HS-5 (cell line): ENCODE measurements at places on chromosomes 2 and 18.

DNA sequence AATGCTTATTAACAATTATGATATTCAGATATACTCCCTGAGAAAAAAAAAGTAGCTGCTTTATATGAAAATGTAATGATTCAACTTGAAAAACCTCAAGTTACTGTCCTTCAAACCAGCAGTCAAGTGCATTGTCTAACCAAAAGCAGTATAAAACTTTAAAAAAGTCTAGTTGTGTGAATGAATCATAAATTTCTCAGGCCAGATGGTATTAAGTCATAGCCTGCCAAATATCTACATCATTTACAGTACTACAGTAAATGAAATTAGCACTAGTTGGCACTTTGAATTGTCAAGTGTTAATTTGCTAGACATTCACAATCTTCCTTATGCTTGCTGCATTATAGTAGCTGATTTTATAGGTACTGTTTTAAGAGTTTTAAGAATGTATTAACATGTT lies 85.9 kb downstream of the CBLN2 start:
- no peak for DNase-seq

GRCh38 chr2:176122052-176122682 lies 352 bp upstream of the HOXD9 start:
- DNase-seq: no peak

- DNase-seq: no peak
These were observed 233.4 kb upstream of the COPS8 start for GRCh38 chr2:236852100-236852976.

GRCh38 chr2:230930928-230931555 lies 6.0 kb upstream of the GPR55 start:
- DNase-seq: no peak

GRCh38 chr2:10920764-10921388 lies 9.1 kb downstream of the KCNF1 start:
- DNase-seq: no peak

DNA sequence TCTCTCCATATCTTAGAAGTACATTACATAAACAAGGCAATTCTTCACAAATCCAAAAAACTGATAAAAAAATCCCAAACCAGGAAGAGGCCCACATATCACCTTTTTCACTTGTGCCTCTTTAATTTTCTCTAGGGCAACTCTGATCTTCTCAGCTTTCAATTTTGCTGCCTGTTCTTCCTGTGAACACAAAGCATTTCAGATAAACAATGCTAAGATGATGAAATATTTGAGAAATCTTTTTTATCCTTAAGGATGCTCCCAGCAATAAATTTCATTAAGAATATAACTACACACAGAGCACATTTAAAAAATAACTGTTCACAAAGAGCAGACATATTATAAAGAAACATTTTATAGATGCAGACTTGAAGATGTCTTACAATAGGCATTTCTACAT lies 73.4 kb downstream of the RAPH1 start:
- no peak for DNase-seq

GRCh38 chr18:10437837-10438236 lies 16.6 kb upstream of the APCDD1 start:
- DNase-seq: no peak

DNA sequence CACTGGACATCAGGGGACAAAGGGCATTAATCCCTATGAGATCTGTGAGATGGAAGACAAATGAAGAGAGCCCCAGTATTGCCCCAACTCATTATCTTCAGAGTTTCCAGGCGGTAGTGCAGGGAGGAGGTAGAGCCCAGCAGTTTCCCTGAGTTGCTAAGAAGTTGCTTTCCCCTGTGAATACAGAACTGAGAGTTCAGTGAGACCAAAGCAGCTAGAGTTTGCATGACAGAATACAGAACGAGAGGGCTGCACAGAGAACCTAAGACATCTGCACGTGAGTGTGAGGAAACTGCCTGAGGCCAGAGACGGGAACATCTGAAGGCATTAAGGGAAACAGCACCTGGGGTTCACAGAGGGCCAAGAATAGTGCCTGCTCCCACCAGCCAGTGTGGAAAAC lies 18.1 kb upstream of the PGAP1 start:
- no peak for DNase-seq

DNA sequence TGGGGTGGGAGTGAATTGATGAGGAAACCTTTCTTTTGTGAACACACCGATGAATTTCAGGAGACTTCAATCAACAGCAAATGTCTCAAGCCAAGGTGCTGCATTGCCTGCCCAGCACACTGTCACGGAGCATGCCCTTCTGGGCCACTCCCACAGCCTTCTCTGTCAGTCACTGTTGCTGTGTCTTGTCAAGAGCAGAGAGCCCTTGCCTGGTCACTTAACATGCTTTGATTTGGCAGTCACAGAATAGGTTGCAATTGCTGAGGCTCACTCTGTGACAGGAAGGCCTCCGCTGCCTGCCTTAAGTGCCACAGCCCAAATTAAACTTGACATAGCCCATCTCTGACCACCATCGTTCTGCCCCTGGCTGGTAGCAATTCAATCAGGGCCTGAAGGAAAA lies 225.4 kb downstream of the PID1 start:
- no peak for DNase-seq

DNA sequence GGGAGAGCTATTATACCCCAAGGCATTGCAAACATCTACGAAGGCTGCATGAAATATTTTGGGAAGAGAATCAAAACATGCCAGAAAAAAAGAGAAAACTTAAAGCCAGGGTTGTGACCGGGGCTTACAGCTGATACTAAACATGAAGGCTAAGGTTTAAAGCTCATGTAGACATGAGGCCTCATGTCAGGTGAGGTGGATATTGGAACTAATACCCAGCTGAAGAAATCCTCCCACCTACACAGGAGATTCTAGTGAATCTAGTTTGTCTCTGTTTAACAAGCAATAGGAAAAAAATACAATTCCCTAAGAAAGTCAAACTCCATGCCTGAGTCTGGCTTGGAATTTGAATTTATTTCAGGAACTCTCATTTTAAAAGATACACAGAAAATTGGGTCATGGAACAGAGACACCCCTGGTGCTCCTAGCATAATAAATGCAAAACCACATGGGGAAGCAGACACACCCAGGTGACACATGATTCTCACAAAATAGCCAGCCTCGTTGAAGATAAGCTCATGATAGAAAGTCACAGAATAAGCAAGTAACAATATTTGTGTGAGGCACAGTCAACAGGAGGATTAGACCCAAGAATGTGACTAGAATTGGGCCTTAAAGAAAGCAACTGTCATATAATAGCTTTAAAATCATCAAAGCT lies 42.2 kb downstream of the UPP2 start:
- no peak for DNase-seq

DNA sequence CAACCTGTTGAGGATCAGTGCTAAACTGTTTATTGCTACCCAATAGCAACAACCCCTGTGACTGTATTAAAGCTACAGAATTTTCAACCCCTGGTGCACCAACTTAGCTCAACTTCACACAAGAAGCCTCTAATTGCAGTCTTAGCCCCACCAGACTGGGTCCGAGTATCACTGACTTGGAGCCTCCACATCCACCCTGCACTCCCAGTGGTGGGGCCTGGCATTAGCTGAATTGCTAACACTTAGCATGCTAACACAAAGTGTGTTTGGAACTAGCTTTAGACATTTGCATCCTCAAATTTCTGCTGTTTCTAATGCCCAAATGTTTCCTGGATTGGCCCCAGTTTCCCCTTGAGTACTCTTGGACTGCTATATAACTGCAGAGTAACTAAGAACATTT lies 298.6 kb downstream of the AGPS start:
- no peak for DNase-seq

GRCh38 chr2:19351499-19351898 lies 6.9 kb downstream of the OSR1 start:
- DNase-seq: no peak

GRCh38 chr2:130391058-130391871 lies 35.4 kb downstream of the PTPN18 start:
- no peak for DNase-seq

DNA sequence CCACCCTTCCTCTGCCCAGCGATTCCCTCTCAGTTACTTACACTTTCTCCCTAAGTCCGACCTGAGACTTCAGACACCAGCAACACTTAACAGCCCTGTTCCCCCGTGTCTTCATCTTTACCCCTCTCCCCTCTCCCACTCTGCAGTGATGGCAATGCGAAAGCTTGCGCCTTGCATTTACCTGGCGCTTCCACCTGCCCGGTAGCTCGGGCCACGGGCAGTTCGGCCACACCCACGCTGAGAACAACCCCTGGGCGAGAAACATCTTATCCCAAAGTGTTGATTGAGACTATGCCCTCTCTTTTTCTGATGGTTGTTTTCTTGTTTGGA lies 558 bp downstream of the DNAJC10 start:
- DNase-seq: no peak

DNA sequence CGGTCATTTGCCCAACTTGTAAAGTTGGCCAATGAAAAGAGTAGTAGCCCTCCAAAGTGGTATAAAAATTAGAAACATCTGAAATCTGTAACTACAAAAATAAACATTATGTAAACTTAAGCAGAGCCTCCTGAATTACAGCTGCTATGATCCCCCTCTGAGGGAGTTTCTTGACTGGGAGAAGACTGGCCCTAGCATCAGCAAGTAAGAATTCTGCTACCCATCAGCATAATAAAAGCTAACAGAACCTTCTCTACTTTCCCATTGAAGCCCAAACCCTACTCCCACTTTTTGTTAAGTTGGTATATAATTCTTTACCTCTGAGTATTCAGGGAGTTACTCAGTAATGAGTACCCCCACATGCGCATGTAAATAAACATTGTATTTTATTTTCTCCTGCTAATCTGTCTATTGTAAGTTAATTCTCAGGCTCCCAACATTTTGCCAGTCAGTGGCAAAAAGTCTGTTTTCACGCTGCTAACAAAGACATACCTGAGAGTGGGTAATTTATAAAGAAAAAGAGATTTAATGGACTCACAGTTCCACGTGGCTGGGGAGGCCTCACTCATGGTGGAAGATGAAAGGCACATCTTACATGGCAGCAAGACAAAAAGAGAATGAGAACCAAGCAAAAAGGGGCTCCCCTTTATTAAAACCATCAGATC lies 71.3 kb downstream of the MYL12B start:
- no peak for DNase-seq

- no peak for DNase-seq
These were observed at the start of gene MBP for GRCh38 chr18:77132369-77133050. MBP (minus strand) TSS chr18:77132783; CDS start chr18:77105261, 27,522 bp downstream.

GRCh38 chr2:33804155-33804554 lies 205.1 kb upstream of the FAM98A start:
- no peak for DNase-seq
